Thoracic aorta (tissue), 2 donors: ENCODE measurements at places on chromosomes 5 and 9.

DNA sequence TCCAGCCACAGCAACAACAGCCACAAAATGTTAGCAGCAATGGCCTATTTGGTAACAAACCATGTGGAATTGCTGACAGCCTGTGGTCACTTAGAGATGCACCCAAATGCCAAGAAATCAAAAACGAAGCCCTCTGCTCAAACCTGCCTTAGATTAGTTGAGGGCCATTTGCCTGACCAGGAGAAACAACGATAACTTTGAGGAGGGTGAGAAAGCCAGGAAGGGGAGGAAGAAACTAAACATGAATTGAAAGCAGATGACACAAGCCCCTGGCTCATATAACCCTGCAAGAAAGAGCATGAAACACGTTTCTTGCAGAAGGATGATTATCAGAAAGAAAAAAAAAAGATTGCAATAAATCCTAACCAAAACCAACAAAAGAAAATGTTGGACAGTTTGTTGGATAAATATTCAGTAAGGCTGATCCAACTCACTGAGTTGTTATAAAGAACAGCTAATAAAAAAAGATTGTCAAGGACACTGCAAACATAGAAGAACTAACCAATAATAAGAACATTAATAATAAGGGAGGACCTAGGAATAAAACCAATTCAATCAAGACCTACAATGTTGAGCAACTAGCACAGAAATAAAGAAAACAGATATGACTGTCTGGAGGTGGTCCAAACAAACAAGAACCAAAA is 140.5 kb upstream of the SLC30A5 start:
- DNase-seq: no peak

DNA sequence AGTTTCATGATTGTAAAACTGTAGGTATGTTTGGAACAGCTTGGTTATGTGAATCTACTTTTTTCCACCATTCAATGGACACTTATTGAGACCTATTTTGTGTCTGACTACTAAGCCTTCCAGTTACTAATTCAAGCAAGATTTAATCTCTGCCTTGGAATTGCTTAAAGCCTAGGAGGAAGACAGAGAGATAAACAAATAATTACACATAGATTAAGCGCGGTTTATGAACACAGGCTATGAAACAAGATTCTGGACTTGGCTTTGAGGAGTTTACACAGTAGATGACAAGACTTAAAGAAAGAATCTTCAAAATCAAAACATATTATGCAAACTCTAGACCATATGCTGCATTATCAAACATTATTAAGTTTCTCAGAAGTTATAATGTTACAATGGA is 340.4 kb downstream of the RASEF start:
- no peak for DNase-seq

- no peak for DNase-seq
Measured at GRCh38 chr5:54150841-54151240, 159.5 kb downstream of the ARL15 start.

- no peak for DNase-seq
Measured at GRCh38 chr5:151288180-151288579, 15.4 kb downstream of the SLC36A3 start.

DNA sequence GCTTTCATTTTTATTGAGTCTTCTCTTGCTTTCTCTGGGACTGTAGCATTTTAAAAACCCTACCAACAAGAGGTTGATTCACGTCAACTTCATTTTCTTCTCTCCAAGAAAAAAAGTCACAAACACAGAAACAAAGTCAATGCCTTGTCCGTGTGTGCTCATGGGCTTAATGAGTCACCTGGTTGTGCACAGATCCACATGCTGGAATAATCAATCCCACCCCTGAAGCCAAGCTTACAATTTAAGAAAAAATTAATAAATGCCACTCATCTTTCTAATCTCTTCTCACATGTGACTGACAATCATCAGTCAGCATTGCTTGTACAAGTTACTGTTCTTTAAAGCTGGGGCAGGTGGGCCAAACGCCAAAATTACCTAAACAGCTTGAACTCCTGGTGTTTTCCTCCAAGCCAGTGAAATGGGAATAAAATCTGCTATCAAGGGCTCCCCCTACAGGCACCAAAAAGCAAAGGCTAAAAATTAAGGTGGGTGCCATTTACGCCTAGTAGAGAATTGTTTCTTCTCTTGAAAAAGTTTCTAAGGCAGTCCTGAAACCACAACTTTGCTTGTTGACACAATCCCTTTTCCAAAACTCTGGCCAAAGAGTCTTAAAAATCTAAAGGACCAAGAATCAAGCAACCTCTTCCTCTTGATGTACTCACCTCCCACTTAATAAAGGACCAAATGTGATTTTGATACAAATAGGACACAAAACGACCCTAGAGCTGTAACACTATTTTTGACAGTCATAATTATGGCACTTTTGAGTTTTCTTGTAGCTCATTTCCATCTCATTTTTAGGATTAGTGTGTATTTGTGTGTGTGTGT is 21.3 kb downstream of the TRMO start:
- no peak for DNase-seq
